Esophagus squamous epithelium (tissue), 5 donors: ENCODE measurements at places on chromosomes 7 and 10.

- DNase-seq = no peak
- H3K4me3 ChIP-seq = no peak overlapping the region
- H3K4me1 ChIP-seq = no peaks in the 10 kb centered on the region
- H3K36me3 ChIP-seq = no peaks in the 10 kb centered on the region
- H3K27me3 ChIP-seq = no peaks in the 10 kb centered on the region
Measured at GRCh38 chr7:111741811-111742240, 179.5 kb upstream of the IMMP2L start.

- no peak for DNase-seq
- H3K27me3 ChIP-seq = no peaks in the 10 kb centered on the region
- peaks cover 46% of the 10 kb centered on the region for H3K36me3 ChIP-seq
- H3K27ac ChIP-seq = no peak overlapping the region
Measured at GRCh38 chr7:77752016-77752415, 46.2 kb downstream of the TMEM60 start.

- no peak for DNase-seq
- no peaks in the 10 kb centered on the region for H3K27me3 ChIP-seq
- no peak overlapping the region for H3K27ac ChIP-seq
Measured at GRCh38 chr7:154581251-154581890, 421.6 kb downstream of the PAXIP1 start.

- H3K27ac ChIP-seq = no peak overlapping the region
- no peaks in the 10 kb centered on the region for H3K4me1 ChIP-seq
- H3K36me3 ChIP-seq = no peaks in the 10 kb centered on the region
- H3K4me3 ChIP-seq = no peak overlapping the region
Measured at GRCh38 chr10:101467286-101467770, 113.4 kb downstream of the BTRC start.

DNA sequence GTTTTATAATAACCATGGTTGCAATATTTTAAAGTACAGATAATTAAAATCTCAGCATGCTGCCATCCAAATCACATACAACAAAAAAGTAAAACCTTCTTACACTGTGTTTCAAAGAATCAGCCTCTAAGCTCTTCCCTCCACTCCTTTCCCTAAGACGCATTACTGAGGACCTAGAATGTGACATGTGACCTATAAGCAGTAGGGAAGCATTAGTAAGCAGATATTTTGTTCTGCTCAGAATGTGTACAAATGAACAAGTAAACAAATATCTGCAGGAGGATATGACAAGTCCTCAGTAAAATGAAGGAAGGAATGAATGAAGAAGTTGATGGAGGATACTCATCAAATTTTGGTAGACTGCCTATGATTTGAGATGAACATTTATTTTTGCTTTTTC, 49.1 kb downstream of the RAB11FIP2 start:
- DNase-seq = no peak
- H3K4me3 ChIP-seq = no peak overlapping the region
- H3K36me3 ChIP-seq = no peaks in the 10 kb centered on the region
- H3K4me1 ChIP-seq = no peaks in the 10 kb centered on the region
- H3K27me3 ChIP-seq = no peaks in the 10 kb centered on the region
- H3K27ac ChIP-seq = no peak overlapping the region

DNA sequence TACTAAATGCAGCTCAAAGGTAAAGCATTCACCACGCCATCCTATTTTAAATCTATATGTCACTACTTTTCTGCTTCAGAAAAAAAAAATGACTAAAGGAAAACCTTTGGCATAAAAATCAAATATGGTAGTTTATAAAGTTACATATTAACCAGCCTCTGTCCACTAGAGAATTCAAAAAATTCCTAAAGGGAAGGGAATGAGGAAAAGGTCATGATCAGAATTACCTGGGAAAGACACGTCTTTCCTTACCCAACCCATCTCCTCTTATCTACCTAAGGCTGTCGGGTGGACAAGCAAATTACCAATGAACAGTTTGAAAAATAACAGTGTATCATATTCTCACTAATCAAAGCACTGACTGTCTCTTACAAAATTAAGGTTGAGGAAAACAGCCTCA, 100.7 kb upstream of the TMEM106B start:
- peaks cover 5% of the 10 kb centered on the region for H3K4me1 ChIP-seq
- H3K36me3 ChIP-seq = no peaks in the 10 kb centered on the region
- no peak overlapping the region for H3K4me3 ChIP-seq
- no peak for DNase-seq
- H3K27ac ChIP-seq = no peak overlapping the region
- H3K27me3 ChIP-seq = no peaks in the 10 kb centered on the region

- H3K4me3 ChIP-seq = peak overlapping the region; percentile 52
- H3K27ac ChIP-seq = peak overlapping the region; percentile 78
- H3K36me3 ChIP-seq = no peaks in the 10 kb centered on the region
- DNase-seq = no peak
Measured at GRCh38 chr10:116270126-116270770, 2.8 kb downstream of the GFRA1 start.

- no peaks in the 10 kb centered on the region for H3K27me3 ChIP-seq
- no peaks in the 10 kb centered on the region for H3K4me1 ChIP-seq
- no peak for DNase-seq
- peak overlapping the region; percentile 53 for H3K4me3 ChIP-seq
Measured at GRCh38 chr10:62374862-62375710, 917 bp downstream of the ZNF365 start.
